ENCODE measurements at places on chromosomes 2 and 18.
A peak's percentile ranks its signal among the peaks of the same experiment; 100 is the strongest.

DNA sequence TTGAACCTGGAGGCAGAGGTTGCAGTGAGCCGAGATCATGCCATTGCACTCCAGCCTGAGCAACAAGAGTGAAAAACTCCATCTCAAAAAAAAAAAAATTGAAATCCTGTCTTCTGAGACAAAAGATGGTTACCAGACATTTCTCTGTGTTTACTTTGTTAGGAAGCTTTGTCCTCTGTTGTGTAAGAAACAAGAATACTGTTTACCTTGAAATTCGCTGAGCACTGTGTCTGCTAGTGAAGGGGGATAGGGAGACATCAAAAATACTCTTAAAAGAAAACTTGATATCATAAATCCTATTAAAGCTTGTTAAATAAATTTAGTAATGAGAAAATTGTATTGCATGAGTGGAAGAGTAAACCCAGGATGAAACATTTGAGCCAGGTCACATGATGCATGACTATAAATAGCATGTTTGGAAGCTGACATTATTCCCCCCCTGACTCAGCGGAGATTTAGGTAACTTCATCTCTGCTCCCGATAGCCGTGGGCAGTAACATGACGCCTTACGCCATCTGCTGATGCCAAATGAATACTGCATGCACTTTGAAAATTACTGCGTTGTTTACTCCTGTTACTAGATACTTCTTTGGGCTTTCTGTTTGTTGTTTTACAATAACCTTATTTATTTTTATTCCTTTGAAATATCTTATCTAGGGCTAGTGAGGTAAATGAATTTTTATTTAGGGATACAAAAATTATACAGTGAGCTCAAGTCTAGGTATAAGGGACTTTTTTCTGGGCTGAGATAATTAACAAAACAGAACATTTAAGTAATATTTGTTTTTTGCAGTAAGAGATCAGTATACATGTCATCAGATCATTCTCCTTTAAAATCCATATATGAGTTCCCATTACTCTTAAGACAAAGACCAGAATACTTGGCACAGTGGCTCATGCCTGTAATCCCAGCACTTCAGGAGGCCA, 134.9 kb downstream of the MAP3K20 start:
- DNase-seq: peak; percentile 86

GRCh38 chr18:79857082-79857671, 59.4 kb downstream of the KCNG2 start:
- DNase-seq: no peak

DNA sequence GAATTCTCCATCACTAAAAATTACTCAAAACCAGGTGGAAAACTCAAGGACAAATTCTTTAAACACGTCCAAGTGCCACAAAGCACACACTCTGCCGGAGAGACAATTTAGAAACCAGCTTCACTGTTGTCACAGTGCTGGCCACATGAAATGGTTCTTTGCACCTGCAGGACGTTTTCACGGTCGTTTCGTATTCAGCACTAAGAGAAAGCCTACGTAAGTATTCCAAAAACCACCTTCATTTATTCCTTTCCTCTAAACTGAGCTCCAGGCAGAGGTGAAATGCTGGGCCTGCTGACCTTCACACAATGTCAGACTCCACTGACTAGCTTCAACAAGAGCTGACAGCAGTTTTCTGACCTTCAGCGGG, 680 bp downstream of the ATP5F1A start:
- DNase-seq: no peak

DNA sequence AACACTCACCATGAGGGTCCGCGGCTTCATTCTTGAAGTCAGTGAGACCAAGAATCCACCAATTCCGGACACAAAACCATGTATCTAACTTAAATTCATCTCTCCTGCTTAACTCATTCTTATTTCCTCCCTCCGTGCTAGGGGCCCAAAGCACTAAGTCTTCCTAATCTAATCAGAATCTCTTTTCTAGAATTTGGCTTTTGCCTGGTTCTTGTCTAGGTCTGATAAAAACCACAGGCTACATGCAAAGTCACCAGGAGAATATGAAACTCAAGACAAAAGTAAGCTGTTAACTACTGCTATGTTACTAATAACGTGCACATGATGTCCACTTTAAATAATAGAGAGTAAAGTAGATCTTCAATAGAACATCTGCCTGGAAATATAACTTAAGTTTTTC, 69.9 kb downstream of the TRIP12 start:
- no peak for DNase-seq

- no peak for DNase-seq
Measured at GRCh38 chr2:174688079-174688478, 76.2 kb downstream of the CHRNA1 start.

DNA sequence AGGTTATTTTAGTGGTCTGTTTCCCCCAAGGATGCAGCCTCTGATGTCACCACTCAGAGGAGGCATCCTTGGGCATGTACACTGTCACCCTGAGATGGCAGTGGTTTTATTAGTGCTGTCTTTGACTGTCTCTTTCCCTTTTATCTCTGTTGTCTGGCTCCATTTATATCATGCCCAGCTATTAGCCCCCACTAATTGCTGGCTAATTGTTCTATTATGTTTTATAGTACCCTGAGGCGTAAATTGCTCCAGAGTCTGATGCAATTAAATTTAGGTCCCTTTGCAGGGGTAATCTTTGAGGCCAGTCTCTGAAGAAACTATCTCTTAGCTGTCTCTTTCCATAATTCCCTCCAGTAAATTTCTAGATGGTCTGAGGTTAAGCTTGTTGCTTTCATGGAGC, 301.0 kb upstream of the KLHL29 start:
- DNase-seq: no peak

GRCh38 chr2:16321256-16321655, 344.4 kb downstream of the CYRIA start:
- no peak for DNase-seq

GRCh38 chr18:37254236-37254754, 311.3 kb downstream of the CELF4 start:
- no peak for DNase-seq

DNA sequence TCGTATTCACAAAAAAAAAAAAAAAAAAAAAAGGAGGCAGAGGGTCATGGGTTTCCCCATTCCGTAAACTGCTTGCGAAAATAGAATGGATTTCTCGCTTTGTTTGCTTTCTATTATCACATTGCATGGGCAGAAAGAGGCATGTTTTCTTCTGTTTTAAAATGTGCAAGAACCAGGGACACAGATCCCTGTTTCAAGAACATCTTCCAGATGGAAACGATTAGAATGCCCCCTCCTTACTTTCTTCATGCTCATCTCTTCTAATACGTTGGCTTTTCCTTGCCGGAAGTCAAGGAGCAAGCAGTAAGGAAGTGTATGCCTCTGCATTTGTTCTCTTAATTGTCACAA, 51.0 kb upstream of the ZNF516 start:
- DNase-seq: no peak

DNA sequence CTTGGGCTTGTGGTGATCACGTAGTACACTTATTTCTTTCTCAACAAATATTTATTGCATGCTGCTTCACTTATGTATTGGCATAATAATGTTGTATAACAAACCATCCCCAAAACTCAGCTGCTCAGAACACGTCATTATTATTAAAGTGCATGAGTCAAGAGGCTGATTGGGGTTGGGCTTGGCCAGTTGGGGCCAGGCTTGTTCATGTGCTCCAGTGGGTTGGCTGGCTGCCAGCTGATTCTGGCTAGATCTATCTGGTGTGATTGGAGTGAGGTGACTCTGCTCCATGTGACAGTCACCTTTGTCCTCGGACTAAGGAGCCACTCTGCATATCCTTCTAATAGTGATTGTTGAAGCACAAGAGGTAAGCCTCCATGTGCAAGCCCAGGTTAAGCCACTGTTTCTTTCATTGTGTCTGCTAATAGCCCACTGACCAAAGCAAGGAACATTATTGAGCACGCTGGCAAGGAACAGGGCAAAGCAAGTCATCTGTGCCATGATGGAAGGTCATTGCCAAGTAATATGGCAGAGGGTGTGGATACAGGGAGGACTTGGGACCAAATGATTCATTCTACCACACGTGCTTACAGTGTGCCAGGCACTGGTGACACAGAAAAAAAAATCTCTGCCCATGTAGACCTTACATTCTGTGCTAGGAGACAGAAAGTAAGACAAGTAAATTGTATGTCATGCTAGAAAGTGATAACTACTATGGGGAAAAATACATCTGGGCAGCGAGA, 63.3 kb upstream of the TMEM182 start:
- peak; percentile 87 for DNase-seq

GRCh38 chr2:148503516-148503915, 141.0 kb upstream of the EPC2 start:
- no peak for DNase-seq

DNA sequence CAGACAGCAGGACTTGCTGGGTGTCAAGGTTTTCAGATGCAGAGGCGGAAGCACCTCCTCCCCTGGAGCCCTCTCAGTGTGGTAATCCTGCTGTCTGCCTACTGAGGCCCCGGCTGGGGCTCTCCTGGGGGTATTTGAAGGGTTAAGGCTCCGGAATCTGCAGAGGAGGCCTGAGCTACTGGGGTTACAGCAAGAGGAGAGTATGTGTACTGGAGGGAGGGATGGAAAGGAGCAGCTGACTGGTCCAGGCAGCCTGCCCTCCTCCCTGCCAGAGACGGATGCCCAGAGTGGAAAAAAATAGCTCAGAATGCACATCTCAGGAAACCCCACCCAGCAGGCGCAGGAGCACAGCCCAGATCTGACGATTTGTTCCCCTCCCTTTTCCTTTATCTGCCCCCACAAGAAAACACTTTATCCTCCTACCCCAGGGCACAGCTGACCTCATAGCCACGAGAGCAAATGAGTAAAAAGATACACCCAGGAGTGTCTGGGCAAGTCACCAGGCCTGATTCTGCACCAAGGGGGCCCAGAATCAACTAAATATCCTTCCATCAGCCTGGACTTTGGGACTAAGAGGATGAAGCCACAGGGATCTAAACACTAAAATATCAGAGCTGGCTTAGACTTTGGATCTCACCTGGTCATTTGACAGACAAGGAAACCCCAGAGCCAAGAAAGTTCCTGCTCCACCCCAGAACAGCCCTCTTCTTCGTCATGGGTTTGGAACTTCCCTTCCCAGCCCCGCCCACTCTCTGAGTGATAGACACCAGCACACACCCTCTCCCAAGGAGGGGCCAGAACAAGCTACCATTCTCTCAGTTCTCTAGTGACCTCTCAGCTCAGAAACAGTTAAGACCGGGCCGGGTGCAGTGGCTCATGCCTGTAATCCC, 5.5 kb downstream of the TMBIM1 start:
- peak; percentile 98 for DNase-seq

DNA sequence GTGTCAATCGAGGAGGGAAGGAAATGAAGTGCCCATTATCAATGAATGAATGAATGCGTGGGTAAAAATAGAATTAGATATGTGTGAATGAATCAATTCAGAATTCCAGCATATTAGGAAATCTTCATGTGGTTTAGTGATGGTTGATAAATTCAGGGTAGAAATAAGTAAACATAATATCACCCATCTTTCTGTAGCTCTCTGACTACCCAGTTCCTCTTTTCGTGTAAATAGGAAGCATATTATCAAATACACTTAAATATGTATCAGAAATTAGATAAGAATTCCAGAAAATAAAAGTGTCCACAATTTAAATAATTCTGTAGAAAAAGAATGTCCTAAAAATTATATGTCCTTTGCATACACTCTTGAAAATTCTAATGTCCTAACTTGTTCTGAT, 552.9 kb upstream of the LRATD1 start:
- no peak for DNase-seq

DNA sequence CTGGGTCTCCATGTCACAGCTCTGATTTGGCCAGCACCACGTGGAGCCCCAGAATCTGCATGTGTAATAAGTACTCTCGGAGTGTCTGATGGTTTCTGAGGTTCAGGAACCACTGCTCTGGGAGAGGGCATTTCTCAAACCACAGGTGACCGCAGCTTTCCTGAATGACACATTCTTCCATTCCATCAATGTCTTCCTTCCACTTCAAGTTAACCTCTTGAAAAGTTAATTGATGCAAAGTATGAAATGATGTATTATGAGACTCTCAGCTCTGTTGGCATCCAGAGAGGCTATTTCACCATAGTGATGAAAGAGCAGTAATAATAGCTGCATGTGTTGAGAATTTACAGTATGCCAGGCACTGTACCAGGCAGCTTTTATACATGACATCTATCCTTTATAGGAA, 61.3 kb upstream of the CRIM1 start:
- no peak for DNase-seq

GRCh38 chr2:232843834-232844233, 26.2 kb upstream of the SNORC start:
- no peak for DNase-seq

DNA sequence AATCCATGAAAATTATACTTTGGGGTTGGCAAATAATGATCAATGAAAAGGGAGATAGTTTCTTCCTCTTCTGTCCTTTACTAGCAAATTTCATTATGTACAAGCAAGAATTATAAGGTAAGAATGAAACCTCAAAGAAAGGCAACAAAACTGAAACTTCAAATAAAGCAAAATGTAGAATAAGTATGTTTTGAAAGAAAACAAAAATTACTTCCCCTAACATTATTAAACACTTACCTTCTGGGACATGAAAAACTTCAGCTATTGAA, 29.4 kb downstream of the THADA start:
- DNase-seq: no peak

DNA sequence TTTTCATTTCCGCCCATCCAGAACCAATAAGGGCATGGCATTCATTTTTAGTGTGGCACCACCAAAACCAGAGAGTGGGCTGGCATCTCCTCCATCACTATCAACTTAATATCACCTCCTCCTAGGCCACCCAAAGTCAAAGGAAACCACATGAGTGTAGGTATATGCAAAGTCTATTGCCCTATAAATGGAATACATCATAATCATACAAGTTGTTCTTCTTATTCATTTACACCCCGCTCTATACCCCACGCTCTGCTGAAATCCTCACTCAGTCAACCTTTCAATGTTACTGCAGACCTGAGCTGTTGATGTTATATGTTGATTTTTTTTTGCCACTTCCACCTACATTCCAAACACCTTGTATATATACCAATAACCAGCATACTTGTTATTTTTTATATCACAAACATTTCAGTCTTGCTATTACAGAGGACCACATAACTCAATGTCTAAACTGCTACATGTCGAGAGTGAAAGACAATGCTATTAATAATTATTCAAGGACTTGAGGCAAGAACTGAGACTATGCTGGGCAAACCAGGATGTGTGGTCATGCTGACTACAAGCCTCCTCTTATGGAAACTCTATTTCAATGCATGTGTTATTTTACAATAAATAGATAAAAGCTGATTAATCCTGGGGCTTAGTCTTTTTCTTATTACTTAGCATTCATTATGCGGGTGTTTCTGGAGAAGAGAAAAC, 466.5 kb upstream of the ID2 start:
- DNase-seq: no peak

DNA sequence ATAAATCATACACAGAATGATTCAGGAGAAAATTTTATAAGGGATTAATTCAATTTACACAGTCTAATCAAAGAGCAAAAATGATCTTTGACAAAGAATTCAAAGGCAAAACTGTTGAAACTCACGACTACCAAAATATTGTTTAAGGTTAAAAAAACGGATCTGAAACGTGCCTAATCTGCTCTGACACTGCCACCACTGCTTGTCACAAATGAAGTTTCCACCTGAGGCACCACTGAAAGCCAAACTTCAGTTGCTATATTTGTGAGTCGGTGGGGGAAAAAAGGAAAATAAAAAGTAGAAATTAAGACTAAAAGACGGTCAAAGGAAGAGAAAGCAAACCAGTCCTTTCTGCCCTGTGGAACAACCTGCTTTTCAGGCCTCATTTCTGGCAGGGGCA, 140.6 kb upstream of the DNMT3A start:
- DNase-seq: no peak

Data from foreskin keratinocyte (primary cell).